ENCODE measurements at places on chromosomes 2 and 18.

DNA sequence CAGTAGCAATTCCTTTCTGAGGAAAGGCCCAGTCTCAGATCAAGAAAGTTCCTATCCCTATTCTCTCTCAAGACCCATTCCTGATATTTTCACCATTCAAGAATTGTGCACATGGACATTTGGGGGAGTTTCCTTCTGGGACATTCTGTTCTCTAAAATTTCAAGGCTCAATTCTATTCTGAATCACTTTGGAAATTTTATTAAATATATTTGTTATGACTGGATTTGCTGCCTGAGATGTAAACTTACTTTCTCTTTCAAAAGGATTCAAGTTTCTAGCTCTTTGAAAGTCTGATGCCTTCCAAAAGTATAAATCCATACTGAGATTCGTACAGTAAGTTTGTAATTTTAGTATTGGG is 55.3 kb upstream of the STK17B start:
- DNase-seq = no peak

DNA sequence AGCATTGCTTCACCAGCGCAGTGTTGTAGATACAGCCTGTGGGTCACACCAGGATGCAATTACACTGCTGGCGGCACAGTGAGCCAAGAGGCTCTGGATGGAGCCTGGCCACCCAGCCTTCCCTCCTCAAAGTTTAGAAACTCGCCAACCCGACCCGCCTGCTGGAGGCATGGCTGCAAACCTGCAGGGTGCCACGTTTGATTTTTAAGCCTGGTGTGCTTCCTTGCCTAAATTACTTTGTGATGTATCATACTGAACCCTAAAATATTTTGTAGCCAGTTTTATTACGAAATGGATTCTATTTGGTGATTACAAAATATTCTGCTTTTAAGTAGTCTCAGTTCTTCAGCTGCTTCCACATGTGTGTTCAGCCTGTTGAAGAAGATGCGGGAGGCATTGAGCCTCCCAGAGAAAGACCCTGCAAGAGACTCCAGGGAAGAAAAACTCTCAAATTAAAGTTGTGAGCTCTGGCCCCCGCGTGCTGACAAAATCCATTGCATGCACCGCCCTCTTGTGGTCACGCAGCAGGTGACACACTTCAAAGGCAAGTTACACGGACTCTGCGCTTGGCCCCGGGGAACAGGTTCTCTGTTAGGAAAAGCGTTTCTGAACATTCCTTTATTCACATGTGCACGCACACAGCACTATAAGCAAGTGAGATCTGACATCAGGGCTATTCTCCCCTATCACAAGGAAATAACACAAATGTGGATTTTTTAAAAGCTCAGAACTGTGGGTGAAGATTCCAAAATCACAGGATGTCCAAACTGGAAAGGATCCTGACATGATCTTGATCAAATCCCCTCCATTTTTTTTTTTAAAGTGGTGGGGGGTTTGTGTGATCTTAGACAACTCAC is 63.0 kb upstream of the TWIST2 start:
- DNase-seq = peak; percentile 82

- DNase-seq = peak; percentile 21
These were observed 22.3 kb downstream of the ATP8B1 start for GRCh38 chr18:57780706-57781347.

DNA sequence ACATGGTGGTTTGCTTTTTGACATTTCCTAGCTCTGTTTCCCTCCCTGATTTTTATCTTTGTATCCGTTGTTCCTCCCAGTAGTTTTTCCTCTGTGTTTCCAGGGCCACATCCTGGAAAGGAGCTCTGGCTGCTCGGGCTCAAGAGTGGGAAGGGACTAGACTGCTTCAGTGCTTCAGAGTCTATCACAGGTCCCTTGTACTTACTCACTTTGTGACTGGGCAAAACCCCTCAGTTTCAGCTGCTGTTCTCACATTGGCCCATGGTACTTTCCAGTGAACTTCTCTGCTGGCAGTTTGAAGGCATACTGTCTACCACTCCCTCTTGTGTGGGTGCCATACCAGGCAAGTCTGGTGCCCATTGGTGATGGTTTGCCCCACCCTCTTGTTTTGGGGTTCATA is 7.5 kb upstream of the STAMBP start:
- DNase-seq = no peak

GRCh38 chr2:70247364-70248180 is 856 bp downstream of the TIA1 start:
- DNase-seq = peak; percentile 88

All from lung (tissue), 17 donors.